Pancreas (tissue), 10 donors: ENCODE measurements at places on chromosomes 7 and 10.

GRCh38 chr7:122864016-122864415 lies 22.2 kb downstream of the CADPS2 start:
- DNase-seq: no peak

DNA sequence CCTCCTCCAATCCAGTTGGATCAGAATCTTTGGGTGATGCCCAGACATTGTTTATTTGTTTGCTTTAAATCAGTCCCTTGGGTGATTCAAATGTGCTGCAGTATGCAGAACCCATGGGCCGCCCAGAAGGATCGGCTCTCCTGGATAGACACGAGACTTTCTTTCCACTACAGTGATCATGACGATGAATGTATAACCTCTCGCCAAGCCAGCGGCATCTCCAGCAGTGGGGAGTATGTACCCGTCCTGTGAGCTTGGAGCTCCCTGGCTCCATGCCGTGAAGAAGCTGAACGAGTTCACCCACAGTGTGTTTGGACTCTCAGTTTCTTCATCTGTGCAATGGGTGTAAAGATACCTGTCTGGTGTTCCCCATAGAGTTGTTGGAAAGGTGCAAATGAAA lies 162.3 kb downstream of the CAMK1D start:
- DNase-seq: no peak

DNA sequence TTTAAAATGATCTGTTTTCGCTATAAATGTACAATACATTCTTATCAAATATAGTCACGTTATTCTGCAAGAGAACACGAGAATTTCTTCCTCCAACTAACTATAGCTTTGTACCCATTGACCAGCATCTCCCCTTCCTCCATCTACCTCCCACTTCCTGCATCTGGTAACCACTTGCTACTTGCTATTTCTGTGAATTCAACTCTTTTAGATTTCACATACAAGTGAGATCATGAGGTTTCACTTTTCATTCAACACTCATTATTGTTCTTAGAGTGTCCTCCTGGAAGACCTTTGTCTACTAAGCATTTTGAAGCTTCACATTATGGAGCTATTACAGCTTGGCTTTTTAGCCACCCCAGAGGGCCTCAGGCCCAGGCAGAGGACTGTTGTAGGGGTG lies 741.3 kb upstream of the FZD8 start:
- DNase-seq: no peak

- DNase-seq: peak; percentile 40
These were observed 2.4 kb downstream of the SFMBT2 start for GRCh38 chr10:7408291-7409044.

GRCh38 chr10:129385600-129385999 lies 81.4 kb upstream of the MGMT start:
- DNase-seq: no peak

DNA sequence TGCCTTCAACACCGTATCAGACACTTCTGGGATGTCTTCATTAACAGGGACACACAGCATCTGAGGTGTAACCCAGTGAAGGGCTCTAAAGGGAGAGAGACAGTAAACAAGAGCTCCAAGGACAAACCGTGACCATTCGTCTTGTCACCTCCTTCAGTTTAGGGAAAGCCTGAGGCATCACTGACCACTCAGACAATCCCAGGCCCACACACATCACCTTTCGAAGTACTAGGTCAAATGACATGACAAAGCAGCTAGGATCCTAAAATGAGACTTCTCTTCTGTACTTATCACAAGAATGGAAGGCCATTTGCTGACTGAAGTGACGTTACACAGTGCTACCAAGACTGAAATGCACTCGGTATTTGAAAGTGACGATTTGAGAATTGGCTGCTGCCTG lies 200.7 kb upstream of the KCTD7 start:
- DNase-seq: no peak
